ENCODE measurements at places on chromosomes 16 and 17. TPM values are rescaled to one million over a fixed set of nuclear protein-coding genes. Genes with fewer than 3 reads are reported as not detected.

DNA sequence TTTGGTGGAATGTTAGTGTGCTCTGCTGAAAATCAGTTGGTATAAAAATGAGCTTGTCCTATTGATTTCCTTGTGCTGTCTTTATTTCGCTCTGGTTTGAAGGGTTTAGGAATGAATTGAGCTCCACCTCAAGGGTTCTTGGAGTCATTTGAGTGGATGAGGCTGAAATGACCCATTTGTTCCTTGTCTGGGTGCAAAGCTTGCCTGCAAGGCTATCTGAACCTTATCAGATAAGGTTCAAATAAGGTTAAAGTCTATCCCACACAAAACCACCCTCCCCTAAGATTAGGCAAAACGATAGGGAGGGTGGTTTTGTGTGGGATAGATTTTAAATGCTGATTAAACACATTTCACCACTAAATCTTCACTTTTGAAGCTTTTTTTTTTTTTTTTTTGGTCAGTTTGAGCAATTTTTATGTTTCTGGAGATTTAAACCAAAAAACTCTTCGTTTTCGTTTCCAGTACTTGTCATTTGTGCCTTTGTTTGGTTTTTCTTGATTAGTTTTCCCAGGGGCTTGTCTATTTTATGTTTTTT is 62.7 kb downstream of the ARHGAP44 start:
- no peak for DNase-seq

GRCh38 chr17:22193113-22193512 is 500.8 kb downstream of the KCNJ18 start:
- no peak for DNase-seq

- DNase-seq = no peak
These were observed 14.2 kb downstream of the SPHK1 start for GRCh38 chr17:76398523-76399174.

DNA sequence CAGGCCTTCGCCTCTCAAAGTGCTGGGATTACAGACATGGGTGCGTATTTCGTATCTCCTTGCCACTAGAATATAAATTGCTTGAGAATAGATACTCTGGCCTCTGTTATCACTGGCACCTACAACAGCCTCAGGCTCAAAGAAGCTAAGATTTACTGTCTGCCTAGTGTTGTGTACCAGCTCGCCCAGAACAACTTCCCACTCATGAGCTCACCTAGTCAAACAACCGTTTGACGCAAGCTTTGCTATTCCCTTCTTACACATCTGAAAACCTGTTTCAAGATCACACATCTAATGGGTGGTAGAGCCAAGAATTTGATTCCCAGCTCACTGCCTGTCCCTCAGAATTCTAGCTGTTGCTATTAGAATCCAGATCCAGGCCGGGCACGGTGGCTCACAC is 24.4 kb downstream of the MIS12 start:
- no peak for DNase-seq

GRCh38 chr17:44921122-44921882 is 6.0 kb upstream of the GFAP start:
- DNase-seq = no peak

- no peak for DNase-seq
These were observed 21.4 kb upstream of the SLC46A1 start for GRCh38 chr17:28427371-28427770.

DNA sequence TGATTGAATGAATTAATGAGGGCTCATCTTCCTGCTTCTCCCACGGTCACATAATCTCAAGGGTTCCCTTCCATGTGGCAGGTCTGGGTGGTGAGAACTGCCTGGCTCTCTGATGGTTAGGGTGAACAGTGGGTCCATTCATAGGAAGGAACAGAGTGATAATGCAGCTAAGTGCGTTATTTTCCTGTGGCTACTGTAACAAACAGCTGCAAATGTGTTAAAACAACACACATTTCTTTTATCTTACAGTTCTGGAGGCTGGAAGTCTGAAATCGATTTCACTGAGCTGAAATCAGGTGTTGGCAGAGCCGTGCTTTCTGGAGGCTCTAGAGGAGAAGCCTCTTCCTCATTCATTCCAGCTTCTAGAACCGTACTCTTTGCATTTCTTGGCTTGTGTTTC is 95.3 kb downstream of the BMERB1 start:
- DNase-seq = no peak

DNA sequence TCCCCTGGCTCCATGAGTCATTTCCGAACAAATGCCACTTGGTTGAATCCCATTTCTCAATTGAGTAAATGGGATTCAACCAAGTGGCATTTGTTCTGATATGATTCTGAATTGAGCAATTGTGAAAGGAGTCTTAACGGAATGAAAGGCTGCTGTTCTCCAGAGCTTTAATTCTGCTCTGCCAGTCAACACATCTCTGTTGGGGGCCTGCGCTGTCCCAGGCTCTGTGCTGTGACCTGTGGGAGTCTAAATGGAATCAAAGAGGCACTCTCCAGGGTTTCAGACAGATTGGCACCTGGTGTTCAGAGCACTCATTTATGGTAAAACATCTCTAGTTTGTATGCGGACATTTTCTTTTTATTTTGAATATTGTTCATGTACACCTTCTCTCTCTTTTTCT is 126.2 kb downstream of the WSCD1 start:
- no peak for DNase-seq

- DNase-seq = no peak
These were observed 73.6 kb upstream of the MRTFB start for GRCh38 chr16:13997526-13997925.

GRCh38 chr17:78767806-78768205 is 14.3 kb downstream of the CYTH1 start:
- DNase-seq = no peak

- DNase-seq = no peak
These were observed 137.1 kb upstream of the AXIN2 start for GRCh38 chr17:65698381-65699061.

- DNase-seq = no peak
These were observed 540.3 kb downstream of the WWOX start for GRCh38 chr16:78639775-78640174.

DNA sequence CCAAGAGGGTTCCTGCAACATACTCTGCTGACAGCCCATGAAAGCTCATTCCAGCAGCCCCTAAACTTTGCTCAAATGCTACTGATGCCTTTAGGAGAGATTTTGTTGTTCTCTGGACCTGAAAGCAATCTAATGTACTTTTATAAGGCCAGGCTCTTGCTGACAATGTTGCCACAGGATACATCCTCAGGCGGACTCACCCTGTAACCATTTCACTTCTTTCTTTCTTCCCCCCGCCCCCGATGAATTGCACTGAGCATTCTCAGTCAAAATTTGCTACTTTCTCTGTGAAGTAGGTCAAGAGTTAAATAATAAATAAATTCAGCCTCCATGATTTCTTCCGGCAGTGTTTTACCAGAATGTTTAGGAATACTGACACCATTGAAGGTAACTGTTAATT is 1.5 kb downstream of the GAS7 start:
- no peak for DNase-seq

DNA sequence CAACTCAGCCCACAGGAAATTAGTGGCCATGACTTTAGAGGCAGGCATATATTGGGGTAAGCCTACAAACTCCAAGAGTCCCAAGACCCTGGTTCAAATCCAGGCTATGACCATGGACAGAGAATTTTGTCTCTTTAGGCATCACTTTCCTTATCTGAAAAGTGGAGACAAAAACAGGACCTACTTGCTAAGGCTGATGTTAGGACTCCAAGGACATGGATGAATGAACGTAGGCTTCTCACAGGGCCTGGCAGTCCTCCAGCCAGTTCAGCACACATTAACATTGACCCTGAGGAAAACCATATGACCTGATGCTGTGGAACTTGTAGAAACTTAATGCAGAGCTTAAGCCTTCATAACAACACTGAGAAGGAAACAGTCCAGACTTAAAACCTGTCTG is 1.4 kb downstream of the FKBP10 start:
- no peak for DNase-seq

GRCh38 chr17:11909348-11909747 is 87.9 kb downstream of the ZNF18 start:
- DNase-seq = no peak

DNA sequence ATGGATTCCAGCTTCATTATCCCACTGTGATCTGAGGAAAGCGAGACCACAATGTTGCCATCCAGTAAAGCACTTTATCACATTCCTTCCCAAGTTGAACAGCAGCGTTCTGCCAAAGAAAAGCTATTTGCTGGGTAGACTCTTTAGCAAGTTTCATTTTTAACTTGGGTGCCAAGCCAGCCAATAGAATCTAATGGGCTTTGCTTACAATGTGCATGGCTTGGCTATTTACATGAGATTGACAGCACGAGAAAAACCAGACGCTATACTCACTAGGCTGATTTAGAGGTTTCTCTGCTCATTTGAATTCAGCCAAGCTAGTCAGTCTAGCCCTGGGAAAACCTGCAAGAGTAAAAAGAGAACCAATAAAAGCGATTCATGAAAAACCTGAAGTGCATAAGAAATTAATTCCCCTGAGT is 108.9 kb downstream of the CDH13 start:
- no peak for DNase-seq

DNA sequence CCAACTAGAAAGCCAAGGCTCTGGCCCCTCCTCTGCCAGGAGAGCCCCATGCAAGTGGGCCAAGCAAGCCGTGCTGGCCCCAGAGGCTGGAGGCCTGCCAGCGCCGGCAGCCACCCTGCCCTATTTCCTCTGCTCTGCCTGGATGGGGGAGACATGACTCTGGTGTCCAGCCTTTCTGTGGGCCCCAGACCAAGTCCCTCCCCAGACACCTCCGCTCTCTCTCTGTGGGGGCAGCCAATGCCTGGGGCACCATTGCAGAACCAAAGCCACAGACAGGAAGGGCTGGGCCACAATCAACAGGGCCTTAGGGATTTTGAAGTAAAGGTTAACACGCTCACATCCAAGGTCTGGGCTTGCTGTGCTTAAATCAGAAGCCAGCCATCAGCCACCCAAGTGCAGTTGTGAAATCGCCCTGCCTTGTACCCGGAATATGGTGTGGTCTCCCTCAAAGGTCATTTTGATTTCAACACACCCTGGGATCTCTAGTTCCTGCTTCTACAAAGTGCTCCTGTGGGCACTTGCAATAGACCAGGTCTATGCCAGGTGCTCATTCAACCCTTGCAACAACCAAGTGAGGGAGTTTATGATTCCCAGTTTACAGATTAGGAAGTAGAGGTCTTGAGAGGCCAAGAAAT is 63.5 kb upstream of the TEX2 start:
- no peak for DNase-seq

DNA sequence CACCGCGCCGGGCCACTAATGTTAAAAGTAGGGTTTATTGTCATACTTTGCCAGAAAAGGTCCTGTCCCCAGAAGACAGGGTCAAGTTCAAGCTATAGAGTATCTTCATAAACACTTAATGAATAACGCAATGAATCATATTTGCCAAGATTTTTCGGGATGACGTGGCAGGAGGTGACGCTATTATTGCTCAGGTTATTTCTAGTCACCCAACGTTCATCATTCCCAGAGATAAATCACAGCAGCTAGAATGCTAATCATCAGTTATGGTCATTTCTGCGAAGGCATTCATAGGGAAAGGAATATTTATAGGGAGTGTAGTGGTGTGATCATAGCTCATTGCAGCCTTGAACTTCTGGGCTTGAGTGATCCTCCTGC is 2.0 kb downstream of the TMC5 start:
- no peak for DNase-seq

- DNase-seq = no peak
These were observed 71.6 kb upstream of the CREBBP start for GRCh38 chr16:3951861-3952736.

DNA sequence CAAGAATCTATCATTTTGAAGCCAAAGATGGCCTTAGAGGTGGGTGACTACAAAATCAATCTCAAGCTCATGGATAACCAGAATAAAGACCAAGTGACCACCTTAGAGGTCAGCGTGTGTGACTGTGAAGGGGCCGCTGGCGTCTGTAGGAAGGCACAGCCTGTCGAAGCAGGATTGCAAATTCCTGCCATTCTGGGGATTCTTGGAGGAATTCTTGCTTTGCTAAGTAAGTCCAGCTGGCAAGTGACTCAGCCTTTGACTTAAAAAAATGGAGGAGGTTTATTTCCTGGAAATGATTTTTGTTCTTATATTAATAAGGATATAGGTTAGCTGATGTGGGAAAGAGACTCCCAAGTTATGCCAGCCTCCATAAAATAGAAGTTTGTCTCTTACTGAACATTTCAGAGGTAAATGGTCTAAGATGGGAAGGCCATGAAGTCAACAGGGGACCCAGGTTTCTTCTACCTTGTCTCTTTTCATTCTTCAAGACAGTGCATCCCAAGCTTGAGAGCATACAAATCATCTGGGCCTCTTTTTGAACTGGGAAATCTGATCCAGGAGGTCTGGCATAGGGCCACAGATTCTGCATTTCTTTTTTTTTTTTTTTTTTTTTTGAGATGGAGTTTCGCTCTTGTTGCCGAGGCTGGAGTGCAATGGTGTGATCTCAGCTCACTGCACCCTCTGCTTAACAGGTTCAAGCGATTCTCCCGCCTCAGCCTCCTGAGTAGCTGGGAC is 19.8 kb upstream of the TANGO6 start:
- no peak for DNase-seq

- DNase-seq = no peak
These were observed 102.4 kb downstream of the MAP2K6 start for GRCh38 chr17:69516911-69517310.

DNA sequence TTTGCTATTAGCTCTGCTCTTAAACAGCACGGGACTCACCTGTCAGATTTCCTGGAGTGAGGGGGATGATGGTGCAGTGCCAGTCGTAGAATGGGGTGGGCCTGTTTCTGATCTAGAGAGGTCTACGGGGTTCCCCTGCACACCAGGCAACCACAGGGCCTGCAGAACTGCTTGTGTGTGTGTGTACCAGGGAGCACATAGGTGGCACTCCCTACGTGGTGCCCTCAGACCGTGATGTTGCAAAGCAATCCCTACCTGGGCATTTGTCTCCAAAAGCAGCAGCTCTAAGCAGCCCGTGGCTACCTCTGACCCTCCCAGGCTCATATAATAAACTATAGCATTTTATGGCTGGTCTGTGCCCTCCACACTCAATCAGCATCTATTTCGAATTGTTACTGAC is 38.5 kb downstream of the MPRIP start:
- DNase-seq = no peak

DNA sequence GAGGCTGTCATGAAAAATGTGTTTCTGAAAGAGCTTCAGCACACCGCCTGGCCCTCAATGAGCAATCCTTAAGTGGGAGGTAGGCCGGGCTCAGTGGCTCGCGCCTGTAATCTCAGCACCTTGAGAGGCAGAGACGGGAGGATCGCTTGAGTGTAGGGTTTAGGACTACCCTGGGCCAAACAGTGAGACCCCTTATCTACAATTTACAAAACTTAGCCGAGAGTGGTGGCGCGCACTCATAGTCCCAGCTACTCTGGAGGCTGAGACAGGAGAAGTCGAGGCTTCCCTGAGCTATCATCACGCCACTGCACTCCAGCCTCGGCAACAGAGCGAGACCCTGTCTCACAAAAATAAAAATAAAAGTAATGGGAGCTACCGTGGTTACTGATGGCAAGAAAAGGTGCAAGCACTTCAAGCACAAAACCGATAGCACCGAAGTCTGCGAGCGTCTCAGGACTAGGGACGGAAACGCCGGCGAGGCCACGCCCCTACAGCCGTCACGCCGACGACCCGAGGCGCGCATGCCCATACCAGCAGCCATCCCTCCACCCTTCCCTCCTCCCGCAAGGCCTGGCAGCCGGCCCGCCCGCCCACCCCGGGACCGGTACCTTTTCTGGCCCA is 607 bp downstream of the THUMPD1 start:
- DNase-seq = peak; percentile 77

Gene PFAS
- polyA plus RNA-seq = 53.8 TPM

Gene AIPL1
- polyA plus RNA-seq = 0.07 TPM

Gene SEPTIN1
- polyA plus RNA-seq = 1.8 TPM

Gene TBC1D26
- 0.67 TPM for polyA plus RNA-seq

Gene ABCA8
- polyA plus RNA-seq = 1.1 TPM

Gene WIPI1
- polyA plus RNA-seq = 31.9 TPM

Gene CTRB2
- polyA plus RNA-seq = not detected
